SHP77 treated with DMSO at 0.1 percent for 48 hours (cell line): ENCODE measurements at places on chromosomes 7 and 10.

GRCh38 chr10:72254813-72255568 lies 18.7 kb upstream of the DDIT4 start:
- DNase-seq = no peak

- no peak for DNase-seq
These were observed 211.6 kb downstream of the PHF14 start for GRCh38 chr7:11185179-11185815.

DNA sequence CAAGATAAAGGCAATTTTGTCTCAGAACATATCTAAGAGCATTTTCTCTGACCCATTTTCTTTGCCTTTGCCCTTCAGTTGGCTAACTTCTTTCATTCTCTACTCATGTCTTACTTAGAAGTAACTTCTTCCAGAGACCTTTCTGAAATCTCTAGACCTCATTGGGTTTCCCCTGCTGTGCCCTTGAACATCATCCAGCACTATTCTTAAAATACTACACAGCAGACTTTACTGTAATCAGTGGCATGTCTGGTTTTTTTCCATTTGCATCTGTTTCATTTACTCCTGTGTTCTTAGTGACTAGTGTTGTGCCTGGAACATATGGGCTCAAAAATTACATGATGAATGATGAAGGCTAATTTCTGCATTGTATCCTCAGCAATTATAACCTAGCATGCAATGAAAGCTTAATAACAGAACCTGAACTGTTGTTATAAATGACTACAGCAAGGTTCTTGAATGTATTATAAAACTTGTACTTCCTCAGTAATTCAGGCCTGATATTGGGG lies 301.9 kb downstream of the CDK14 start:
- no peak for DNase-seq

DNA sequence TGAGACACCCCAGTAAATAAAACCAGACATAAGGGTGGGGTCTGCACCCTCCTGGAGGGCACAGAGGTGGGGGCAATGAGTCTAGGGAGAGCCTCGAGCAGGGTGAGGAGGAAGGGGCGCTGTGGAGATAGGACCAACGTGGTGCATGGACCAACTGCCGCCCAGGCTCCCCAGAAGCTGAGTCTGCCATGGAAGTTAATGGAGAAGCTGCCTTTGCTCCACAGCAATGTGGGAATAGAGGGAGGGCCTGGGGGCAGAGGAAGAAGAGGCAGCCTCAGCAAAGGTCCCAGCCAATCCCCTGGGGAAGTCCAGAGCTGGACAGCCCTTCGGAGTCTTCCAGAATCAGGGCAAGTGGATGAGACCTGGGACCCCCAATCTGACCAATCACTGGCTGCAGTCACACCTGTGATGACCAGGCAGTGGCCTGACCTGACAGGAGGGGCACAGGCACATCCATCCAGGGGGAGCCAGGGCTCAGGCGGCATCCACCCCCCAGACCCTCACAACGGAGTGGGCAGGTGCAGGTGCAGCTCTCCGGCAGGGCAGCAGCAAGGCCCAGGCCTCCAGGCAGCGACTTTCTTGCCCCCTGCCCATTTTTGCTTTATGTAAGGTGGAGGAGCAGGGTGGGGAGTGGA lies 242.2 kb upstream of the PPP2R2D start:
- no peak for DNase-seq

GRCh38 chr7:144761493-144761892 lies 74.4 kb downstream of the TPK1 start:
- no peak for DNase-seq

- no peak for DNase-seq
These were observed 184.8 kb downstream of the AUTS2 start for GRCh38 chr7:69782917-69783684.

DNA sequence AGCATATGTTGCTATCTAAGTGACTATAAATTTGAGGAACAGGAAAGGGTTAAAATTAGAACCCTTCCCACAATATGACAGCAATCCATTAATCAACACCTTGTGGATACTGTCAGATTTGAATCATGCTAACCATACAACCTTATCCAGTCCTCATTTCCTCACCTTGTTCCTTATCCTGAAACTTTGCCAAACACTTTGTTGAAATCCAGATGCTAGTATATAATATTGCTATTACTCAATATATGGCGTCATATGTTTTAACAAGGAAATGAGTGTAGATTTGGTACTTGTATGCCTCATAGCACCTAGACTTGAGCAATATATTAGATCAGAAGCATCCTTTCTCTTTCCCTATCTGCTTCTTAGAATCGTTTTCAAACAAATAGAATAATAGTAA lies 66.3 kb upstream of the SLC25A13 start:
- no peak for DNase-seq

DNA sequence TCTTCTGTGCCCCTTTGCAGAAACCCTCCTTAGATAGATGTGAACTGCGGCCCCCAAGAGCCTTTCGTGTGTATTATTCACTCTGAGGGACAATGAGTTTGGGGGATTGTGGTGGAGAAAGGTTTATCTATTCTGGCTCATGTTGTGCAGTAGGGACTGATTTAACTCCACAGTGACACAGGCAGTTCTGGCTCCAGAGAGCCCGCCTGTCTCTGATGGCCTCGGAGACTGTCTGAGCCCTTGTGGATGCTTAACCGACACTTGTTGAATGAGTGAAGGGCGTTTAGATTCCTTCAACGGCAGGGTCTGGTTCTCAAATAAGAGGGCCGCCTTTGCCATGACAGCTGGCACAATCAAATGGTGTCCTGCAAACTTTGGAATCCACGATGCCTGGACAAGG lies 5.8 kb downstream of the NPTX2 start:
- DNase-seq = no peak

- no peak for DNase-seq
These were observed 67.7 kb downstream of the ARHGAP22 start for GRCh38 chr10:48536916-48537890.

DNA sequence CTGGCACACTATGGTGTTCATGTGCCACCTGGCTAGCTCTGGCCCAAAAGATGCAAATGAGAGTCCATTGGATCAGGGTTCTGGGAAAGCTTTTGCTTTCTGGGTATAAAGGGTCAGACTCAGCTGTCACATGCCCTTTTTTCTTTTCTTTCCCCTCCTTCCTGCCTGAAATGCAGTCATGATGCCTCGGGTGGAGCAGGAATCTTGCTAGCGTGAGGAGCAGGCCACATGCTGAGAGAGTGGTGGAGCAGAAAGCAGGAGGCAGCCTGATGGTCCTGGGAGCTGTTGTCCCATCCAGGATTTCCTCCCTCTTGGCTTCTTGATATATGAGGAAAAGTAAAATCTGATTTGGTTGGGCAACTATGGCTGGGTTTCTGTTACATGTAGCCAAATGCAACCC lies 2.7 kb upstream of the LHPP start:
- DNase-seq = no peak

- DNase-seq = no peak
These were observed 190.9 kb downstream of the BMPER start for GRCh38 chr7:34096198-34096651.

DNA sequence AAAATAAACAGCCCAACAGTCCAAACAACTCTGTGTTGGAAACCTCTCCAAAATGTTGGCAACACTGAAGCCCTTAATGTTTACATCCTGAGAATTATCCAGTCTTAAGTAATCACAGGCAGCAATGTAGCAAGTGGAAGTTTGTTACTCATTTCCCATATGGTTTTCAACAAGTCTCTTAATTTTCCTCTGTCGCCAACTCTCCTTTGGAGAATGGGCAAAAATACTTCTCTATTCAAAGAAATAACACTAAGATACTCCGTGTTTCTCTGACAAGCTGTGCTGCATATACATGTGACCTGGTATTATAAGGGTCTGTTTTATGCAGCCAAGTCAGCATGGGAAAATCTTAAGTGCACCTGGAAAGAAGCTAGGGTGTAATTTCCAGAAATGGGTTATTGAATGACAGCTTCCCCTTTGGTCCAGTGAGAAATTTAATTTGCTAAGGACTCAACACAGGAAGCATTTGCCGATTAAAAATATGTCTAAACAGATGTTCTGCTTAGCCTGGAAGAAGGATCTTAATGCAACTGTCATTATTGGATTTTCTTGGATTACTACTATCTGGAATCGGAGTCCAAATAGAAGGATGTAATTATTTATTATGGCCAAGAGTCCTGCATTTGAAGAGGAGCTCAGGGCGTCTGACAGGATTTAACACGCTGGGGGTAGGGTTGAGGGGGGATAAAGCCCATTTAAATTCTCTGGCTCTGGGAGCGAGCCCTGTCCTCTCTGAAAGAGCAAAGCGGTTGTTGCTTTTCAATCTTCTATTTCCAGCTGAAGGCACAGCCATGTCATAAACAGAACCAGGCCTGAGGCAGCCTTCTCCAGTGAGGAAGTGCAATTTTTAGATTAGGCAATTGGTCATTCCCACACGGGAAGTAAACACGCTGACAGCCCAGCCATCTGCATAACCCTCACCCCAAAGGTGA lies 73.1 kb downstream of the TLL2 start:
- no peak for DNase-seq

DNA sequence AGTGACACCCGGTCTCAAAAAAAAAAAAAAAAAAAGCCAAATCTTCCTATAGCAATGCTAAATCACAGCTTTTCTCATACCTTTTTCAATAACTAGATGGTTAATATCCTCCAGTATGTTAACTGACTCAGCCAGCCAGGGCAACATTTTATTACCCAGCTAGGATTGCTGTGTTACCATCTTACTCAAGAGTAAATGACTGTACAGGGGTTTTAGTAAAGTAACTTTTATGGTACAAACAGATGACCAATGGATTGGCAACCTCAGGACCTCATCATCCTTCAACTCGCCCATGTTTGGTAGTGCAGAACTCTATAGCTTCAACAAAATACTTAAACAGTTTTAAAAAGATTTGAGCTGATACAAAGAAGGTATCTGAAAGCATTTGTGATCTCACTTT lies 59.5 kb downstream of the HBP1 start:
- DNase-seq = no peak

DNA sequence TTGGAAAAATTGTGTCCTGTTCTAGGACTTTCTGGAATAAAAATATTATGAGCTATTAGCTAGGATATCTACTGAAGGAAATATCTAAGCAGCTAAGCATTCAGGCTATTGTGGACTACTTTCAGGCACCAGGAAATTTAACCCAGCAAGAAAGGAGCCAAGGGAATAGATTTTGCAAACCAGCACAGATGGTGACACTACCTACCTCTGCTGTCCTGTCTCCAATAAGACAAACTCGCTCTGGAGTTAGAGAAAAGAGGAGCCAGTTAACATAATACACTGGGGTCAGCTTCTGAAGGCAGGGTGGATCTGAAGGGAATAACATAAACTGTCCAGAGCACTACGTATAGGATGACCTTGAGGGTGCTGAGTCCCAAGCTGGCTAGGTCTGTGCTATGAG lies 223.7 kb upstream of the PRSS58 start:
- DNase-seq = no peak

- no peak for DNase-seq
These were observed 25.5 kb upstream of the HPS1 start for GRCh38 chr10:98472196-98472595.

DNA sequence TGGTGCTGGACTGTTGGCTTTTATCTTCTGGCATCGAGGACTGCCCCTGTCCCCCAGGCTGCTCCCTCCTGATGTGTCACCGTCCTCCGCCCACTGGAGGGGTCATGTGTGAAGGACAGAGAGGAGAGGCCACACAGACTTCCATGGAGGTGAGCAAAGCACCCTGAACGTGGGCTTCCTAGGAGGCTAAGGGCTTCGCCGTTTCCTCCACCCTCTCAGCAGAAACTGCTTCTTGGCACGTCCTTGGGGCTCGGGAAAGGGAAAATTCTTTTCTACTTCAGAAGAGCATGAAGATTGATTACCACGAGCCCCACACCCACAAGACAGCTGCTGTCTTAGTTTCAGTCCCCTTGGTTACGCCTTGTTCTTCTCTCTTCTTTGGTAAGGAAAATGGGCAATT lies 218.2 kb downstream of the CCDC3 start:
- no peak for DNase-seq

- DNase-seq = no peak
These were observed 3.3 kb downstream of the ZNF503 start for GRCh38 chr10:75398200-75398691.

GRCh38 chr7:32881074-32881982 lies 10.2 kb downstream of the KBTBD2 start:
- DNase-seq = no peak

DNA sequence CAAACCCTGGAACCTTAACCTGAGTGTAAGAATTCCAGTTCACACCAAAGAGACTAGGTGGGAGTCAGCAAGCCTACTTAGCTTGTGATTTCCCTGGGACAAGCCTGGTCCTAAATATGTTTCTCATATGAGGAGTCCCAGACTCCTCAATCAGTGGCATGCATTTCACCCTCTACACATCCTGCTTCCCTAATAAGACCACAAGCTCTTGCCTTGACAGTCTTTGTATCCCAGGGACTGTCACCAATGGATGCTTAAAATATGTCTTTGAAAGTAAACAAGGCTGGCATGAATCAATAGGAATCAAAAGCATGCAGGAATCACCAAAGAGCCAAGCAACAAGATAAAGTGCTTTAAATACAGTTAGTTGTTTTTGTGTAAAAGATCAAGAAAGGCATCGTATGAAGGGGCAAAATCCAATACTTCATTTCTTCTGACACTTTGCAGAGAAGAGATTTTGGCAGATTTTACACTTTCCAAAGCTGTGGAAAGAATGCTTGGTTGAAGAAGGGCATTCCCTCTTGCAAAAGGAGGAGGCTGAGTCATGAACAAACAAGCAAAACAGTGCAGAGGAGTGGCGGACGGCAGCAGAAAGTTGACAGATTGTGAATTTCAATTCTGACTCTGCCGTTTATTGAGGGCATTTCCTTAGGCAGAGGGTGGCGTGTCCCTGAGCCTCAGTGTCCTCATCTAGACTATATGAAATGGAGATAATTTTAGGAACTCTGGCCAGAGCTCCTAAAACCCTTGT lies 8.5 kb upstream of the NFE2L3 start:
- no peak for DNase-seq

DNA sequence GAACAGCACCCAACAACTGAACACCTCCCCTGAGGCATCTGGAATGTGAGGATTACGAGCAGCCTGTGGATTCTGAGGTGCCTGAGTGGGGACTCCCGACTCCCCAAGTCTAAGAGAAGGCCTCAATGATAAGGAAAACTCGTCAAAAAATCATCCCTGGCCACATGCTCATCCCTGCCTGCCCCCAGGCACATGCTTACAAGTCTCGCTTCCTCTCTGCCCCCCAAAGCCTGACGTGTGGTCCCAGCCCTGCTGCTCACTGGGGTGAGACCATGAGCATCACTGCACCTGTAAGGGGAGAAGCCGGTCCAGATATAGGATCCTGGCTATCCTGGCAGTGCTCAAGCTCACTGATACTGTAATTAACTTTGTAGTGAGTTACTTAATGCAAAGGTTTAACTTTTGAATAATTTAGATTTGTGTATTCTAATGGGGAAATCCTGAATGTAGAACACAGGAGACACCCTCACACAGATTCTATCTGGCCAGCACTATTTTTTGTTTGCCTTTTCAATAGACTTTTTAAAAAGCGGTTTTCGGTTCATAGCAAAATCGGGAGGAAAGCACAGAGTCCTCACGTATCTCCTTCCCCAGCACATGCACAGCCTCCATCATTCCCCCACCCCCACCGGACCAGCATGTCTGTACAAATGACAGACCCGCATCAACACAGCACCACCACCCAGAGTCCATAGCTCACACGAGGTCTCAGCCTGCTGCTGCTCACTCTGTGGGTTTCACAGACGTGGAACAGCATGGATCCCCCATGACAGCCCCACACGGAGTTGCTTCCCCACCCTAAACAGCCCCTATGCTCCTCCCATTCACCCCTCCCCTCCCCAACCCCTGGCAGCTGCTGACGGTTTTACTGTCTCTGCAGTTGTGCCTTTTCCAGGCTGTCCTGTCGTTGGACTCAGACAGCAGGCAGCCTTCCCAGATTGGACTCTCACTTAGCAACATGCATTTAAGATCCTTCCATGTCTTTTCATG lies 167.9 kb downstream of the DIP2C start:
- DNase-seq = no peak
